T1000 (cell line): ENCODE measurements at places on chromosomes 13 and 19.
A peak's percentile ranks its signal among the peaks of the same experiment; 100 is the strongest.

- no peak for DNase-seq
Measured at GRCh38 chr13:102405499-102406100, 3.8 kb upstream of the FGF14 start.

- DNase-seq, result no peak
Measured at GRCh38 chr19:1141944-1142343, 32.1 kb downstream of the SBNO2 start.

DNA sequence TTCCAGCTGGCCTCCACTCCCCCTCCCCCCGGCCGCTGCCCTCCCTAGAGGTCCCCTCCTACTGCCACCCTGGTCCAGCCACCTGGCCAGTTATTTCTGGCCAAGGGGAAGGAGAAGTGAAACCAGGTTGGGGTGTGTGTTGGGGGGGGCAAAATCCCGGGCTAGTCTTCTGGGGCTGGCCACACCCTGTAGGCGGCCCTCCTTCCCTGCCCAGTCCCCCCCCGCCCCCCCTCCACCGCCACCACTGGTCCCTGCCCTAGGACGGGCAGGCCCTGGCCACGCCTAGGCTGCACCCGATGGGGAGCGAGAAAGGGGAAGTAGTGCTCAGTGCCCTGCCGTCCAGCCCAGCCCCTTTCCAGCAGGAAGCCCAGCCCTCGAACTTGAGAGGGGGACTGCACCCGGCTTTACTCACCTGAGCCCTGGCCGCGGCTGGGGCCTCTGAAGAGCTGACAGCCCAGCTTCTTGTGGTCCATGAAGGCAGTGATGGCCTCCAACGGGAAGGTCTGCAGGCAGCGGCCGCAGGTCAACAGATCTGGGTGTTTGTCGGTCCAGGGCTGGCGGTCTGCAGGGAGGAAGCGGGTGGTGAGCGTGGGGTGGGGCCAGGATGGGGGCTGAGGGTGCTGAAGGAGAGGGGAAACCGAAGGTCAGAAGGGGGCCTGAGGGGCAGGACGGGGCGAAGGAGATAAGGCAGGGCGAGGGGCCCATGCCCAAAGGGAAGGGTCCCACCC is 813 bp downstream of the ZNF296 start:
- DNase-seq, result no peak

DNA sequence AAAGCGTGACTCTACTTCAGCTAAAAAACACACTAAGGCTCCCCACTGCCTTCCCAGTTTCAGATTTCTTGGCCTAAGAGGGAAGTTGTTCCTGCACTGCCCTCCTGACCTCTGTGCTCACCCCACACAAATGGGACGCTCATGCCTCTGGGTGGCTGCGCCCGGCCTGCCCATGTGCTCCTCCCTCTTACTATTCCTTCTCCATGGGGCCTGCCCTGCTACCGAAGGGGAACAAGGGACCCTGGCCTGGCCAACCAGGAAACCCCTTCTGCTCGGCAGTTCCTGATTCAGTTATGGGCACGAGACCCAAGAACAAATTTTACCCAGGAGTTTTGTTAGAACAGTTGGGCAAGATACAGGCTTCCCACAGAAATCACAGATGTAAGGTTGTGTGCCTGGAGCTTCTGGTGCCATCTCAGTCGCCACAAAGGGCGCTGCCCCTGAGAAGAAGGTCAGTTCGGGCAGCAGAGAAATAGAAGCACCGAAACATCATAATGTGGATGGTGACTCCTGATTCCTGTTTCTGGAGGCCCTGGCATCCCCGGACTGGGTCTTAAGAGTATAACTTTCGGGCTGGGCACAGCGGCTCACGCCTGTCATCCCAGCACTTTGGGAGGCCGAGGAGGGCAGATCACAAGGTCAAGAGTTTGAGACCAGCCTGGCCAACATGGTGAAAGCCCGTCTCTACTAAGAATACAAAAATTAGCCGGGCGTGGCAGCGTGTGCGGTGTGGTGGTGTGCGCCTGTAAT is 5.4 kb upstream of the PLPP2 start:
- no peak for DNase-seq

DNA sequence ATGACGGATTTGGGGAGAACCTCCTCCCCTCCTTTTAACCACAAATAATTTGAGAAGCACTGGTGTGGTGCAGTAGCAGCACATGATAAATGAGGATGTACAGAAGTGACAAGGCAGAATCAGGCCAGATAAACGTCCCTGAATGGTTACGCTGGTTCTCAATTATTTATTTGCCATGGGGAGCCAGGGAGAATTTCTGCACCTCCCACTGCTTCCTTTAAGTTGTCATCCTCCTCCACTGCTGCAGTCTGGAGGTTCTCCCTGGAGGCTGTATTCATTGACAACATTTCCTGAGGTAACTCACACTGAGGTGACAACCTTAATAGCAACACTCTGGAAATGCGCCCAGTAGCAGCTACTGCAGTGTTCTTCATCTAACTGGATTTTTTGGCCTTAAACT is 308.9 kb upstream of the SLITRK1 start:
- no peak for DNase-seq

GRCh38 chr13:29505511-29505910 is 90.0 kb downstream of the SLC7A1 start:
- DNase-seq, result no peak

DNA sequence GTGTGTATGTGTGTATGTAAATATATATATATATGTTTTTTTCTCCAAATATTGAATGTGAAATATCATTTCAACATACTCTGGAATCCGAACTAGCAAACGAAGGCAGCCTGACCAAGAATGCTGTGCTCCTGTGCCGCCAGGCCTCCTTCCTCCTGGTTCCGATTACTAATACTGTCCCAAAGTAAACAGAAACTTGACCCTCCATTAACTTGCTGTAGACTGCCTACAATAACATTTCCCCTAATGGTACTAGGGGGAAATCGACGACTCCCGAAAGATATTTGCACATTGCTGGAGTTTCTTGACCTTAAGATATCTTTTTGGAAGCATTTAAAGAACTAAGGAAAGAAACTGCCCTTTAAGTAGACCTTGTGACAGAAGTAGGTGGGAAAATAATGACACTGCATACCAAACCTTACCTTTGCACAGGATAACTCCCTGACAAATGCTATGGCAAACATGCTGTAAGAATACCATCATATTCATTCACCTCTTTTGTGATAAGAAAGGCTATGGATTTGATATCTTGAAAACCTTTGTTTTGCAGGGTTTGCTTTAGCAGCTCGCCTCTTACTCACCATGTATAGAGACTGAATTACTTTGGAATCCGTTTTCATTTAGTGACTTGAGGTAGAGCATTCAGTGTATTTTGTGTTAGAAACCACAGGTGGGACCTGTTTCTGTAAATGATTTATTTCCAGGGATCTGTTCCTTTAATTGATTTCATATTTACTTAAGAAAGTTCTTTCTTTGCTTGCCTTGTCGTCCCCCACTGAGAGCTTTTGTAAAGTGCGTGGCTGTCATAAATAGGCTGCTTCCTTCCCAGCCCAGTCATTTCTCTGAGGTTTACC is 80.1 kb downstream of the KLF5 start:
- peak; percentile 22 for DNase-seq

DNA sequence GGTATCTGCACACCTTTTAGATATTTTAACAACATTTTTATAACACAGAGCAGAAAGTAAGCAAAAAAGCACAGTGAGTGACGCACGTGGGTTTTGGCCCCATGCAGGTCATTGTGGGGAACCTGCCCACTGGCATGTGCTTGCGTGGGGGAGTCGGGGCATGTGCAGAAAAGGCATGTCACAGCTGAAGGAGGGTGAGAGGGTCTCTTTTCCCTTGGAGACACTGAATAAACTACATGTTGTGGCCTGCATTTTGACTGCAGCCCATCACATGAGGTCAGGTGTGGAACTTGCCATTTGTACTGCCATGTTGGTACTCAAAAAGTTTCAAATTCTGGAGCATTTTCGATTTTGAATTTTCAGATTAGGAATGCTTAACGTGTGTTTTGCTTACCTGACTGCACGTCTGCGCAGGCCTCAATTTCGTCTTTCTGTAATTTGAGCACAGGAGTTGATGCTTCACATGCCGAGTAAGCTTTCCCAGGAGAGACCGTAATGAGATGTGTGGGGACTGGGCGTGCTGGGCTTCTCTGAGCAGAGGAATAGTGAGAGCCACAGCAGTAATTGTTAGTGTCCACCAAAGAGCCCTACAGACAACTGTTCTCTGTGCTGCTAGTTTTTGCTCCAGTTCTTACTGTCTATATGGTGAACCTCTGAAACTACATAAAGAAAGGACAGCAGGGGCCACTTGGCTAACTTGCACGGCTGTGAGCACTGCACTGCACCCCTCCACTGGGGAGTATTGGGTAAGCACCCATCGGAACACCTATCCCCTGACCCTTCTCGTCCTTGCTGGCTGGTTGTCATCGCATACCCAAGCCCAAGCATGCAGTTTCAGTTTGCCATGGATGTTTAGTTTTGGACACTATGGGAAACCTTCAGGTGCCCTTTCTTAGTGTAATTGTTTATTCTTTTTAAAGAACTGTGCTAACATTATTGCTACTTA is 72.9 kb upstream of the GPR183 start:
- no peak for DNase-seq

DNA sequence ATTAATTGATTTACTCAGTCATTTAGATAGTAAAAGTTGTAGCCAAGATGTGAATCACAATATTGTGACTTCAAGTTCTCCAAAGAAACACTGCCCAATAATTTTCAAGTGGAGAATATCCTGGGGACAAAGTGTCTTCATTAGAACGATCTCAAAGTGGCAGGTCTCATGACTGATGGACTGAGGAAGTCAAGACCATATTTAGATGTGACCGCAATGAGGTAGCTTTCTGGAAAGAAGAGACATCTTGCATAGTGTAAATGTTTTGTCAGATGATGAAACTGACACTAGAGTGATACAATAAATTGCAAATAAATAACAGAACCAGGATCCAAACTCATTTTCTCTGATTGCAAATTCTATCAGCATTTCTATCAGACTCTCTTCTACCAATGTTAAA is 1476.9 kb downstream of the EFNB2 start:
- DNase-seq, result no peak

DNA sequence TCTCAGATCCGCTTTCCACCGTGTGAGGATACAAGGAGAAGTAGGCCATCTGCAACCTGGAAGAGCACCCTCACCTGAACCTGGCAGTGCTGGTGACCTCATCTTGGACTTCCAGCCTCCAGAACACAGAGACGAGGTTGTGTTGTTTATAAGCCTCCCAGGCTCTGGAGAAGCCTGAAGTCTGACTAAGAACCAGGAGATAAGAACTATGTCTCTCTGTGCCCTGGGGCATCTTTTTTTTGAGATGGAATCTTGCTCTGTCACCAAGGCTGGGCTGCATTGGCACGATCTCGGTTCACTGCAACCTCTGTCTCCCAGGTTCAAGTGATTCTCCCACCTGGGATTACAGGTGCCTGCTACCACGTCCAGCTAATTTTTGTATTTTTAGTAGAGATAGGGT is 14.5 kb downstream of the FCGBP start:
- no peak for DNase-seq

- no peak for DNase-seq
Measured at GRCh38 chr13:112443995-112444311, 67.8 kb downstream of the SPACA7 start.

DNA sequence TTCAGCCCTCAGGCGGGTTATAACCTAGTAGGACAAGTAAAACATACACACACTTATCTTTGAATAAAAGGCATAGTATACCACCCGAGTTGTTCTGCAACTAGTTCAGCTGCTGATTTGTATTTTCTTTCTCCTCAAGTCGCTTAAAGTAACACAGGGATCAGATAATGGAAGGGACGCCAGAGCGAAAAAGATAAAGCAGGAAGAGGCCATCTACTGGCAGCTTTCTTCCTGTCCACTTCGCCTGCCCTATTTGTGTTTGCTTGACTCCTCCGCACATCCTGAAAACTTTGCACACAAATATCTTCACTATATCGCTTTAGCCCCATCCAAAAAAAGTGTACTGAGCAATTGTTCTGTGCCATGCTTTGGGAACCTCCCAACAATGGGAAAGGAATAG is 238.0 kb upstream of the SOX21 start:
- no peak for DNase-seq

GRCh38 chr19:18776288-18776594 is 14.9 kb downstream of the COMP start:
- peak; percentile 27 for DNase-seq

DNA sequence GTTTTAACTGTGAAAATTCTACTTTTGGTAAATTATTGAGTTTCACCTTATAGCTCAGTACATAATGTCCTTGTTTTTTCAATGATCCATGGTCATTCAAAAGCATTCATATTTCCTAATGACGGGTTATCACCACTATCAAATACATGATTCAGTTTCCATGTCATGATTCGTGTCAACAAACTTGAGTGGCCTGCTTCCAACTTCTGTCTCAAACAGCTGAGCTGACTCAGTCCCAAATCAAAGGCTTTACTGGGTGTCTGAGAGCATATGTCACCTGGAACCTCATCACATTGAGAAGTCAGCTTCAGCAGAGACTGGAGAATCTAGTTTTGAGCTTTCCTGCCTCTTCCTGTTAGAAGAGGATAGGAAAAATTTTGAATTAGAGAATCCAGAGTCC is 40.3 kb upstream of the SGCG start:
- no peak for DNase-seq

DNA sequence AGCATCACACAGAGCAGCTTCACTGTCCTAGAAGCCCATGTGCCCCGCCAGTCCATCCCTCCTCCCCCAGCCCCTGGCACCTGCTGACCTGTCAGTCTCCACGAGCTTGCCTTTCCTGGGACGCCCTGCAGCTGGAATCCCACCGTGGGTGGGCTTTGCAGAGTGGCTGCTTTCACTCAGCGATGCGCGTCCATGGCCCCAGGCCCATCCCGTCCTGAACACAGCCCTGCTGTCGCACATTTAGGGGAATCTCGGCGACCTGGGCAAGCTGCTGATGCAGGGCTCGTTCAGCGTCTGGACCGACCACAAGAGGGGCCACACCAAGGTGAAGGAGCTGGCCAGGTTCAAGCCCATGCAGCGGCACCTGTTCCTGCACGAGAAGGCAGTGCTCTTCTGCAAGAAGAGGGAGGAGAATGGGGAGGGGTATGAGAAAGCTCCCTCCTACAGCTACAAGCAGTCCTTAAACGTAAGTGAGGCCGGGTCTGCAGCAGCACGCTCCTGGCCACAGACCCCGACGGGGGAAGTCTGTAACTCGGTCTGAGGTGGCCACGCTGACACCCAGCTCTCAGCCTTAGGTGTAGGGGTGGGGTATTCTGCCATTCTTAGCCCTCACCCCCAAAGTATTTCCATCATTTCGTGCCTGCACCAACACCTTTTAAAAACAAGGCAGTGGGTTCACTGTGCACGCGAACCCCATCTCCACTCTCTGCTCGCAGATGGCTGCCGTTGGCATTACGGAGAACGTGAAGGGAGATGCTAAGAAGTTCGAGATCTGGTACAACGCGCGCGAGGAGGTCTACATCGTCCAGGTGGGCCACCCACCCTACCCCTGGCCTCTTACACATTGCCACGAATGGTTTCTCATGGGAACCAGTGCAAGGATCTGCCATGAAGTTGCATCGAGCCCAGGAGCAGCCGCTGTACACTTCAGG is 18.3 kb upstream of the F7 start:
- no peak for DNase-seq

GRCh38 chr13:75770592-75771011 is 134.5 kb downstream of the LMO7 start:
- no peak for DNase-seq

DNA sequence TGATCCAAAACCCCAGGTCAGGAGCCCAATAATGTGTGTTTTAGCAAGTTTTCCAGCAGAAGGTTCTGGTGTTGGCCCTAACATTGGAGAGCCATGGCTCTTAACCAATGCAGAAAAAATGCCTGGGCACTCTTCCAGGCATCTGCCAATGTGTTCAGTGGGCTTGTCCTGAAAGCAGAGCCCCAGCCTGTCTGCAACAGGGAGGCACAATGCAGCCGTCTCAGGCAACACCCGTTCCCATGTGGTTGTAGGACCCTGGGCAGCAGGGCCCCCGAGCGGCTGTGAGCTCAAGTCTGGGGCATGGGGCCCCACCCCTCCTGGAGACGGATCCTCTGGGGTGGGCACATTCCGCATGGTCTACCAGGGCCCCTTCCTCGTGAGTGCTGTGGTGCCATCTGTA is 58.1 kb upstream of the SIAH3 start:
- no peak for DNase-seq
